ENCODE measurements at places on chromosomes 16 and 17.

- peak; percentile 40 for DNase-seq
These were observed 209.4 kb downstream of the IRX3 start for GRCh38 chr16:54077050-54077821.

- DNase-seq, result no peak
These were observed 181.8 kb upstream of the CIBAR2 start for GRCh38 chr16:85293904-85294642.

DNA sequence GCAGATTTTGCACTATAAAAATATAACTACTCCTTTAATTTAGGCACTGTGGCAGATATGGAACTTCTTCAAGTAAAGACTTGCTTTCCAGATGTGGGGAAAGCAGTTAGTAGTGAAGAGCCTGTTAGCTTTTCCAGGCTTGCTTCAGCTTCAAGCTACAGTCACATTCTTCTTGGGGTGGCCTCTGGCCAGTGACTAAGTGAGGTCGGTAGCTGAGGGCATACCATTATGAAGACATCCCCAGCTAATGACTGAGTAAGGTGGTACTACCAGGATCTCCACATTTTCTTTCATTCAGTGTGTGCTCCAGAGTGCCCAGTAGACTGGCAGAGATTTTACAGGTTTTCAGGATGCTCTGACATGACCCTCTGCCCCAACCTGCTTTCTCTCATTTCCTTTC, 167.1 kb upstream of the KIF2B start:
- no peak for DNase-seq

- DNase-seq, result no peak
These were observed 56.8 kb downstream of the MED13 start for GRCh38 chr17:62008294-62008693.

GRCh38 chr17:73952082-73952479, 251.4 kb upstream of the RPL38 start:
- peak; percentile 11 for DNase-seq

GRCh38 chr16:26231647-26232046, 539.9 kb downstream of the HS3ST4 start:
- no peak for DNase-seq

DNA sequence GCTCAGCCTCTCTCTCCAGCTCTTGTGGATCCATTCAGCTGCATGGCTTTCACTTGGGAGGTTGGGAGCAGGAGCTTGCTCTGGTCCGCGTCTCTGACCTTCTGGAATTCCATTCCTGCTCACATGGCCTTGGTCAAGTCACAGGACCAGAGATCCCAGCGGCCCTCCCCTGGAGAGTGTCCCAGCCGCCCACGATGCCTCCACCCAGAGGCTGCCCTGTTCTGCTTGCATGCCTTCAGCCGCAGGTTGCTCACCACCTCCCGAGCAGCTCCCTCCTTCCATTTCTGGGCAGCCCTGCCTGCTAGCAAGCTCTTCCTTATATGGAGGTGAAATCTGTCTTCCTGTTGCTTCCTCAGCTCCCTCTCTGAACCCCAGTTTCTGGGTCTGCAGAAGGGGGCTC, 32.6 kb downstream of the RAI1 start:
- peak; percentile 10 for DNase-seq

DNA sequence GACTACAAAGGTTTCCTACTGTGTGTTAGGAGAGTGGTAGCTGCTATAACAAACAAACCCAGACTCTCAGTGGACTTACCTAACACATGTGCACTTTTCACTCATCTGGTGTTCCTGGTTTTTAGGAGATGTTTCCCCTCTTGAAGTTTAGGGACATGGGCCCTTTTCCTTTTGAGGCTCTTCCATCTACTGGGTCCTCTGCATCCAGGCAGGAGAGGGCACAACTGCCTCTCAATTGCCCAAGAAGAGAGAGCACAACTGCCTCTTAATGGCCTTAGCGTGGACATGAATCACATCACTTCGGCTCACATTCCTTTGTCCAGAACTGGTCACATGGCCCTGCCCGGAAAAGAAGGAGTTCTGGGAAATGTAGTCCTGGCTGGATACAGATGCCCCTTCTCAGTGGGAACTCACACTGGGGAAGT, 9.8 kb upstream of the TNRC6C start:
- peak; percentile 29 for DNase-seq

DNA sequence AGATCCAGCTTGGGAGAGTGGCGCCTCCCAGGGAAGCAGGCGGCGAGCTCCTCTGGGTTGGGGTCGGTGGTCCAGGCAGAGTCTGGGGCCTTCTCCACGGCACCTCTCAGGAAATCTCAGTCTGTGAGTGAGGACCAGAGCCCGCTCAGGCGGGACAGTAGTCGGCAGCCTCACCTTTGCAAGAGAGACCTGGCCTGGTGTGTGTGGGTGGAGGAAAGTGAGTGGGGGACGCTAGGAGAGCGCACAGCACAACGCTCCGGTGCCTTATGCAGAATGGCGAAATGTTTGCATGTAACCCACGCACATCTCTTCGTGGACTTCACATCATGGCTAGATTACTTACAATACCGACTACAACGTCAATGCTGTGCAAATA, 2.2 kb downstream of the AHSP start:
- no peak for DNase-seq

DNA sequence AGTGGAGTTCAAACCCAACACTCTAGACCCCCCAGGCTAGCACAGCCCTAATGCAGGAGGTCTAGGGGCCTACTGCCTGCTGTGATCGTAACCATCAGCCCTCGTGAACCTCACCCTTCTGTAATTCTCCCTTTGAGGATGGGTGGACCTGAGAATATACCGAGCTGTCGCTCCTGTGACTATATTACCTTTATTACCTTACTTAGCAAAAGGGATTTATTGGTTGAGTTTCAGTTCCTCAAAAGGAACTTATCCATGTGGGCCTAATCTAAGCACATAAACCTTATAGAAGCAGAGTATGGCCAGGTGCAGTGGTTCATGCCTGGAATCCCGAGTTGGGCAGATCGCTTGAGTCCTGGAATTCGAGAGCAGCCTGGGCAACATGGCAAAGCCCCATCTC, 19.2 kb upstream of the EMP2 start:
- DNase-seq, result no peak

DNA sequence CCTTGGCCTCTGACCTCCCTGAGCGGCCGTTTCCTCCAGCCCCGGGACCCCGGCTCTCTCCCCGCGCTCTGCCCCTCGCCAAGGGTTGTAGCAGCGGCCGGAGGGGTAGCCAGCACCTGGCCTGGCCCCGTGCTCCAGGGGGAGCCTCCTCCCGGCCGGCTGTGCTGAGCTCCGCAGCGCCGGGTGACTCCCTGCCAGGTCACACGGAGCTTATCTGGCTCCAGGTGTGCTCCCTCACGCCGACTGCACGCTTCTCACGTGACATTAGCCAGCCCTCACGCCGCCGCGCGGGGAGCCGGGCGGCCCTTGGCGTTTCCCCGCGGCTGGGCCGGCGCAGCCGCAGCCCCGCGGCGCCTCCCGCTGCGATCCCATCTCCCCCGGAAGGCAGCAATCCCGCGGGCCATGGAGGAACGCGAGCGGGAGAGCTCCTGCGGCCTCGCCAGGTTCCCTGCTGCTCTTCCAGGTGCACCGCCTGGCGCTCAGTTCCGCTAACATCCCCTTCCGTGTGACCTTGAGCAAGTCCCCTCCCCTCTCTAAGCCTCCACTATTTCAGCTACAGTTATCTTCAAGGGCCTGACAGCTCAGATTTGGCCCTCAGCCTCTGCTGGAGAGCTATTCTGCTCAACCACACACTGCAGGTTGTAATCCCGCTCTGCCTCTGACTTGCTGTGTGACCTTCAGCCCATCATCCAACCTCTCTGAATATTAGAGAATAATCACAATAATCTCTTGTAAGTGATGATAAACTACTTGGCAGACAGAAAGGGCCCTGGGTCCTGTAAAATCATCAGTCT, 3.4 kb downstream of the MYO18A start:
- DNase-seq, result peak; percentile 29
